ENCODE measurements at places on chromosomes 6 and 20. TPM values are rescaled to one million over a fixed set of nuclear protein-coding genes. Genes with fewer than 3 reads are reported as not detected.

Gene PEX7
- 11.8 TPM for total RNA-seq

DNA sequence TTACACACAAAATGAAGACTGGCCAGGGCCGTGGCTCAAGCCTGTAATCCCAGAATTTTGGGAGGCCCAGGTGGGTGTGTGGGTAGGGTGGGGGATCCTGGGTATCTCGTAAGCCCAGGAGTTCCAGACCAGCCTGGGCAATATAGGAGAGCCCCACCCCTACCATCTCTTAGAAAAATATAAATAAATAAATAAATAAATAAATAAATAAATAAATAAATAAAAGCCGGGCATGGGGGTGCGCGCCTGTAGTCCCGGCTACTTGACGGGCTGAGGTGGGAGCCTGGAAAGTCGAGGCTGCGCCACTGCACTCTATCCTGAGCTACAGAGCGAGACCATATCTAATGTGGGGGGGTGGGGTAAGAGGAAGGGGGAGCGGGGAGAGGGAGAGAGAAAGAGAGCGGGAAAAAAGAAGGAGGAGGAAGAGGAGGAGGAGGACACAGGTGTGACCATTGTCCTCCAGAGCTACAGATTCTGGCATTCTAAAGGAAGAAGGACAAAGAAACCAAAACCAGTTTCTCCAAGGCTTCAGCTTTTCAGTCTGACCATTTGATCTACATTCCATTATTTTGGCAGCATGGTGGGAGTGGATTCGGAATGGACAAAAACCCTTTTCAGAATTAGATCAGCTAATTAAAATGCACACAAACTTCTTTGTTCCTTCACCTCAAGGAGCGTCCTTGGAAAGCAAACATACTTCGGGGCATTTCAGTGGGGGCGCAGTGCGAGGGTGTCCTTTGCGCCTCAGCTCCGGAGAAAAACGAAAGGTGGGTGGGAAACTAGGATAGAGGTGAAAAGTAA, 577 bp upstream of the C6orf141 start:
- H3K27ac ChIP-seq, result peak overlapping the region; percentile 84
- peaks cover 16% of the 10 kb centered on the region for H3K36me3 ChIP-seq
- peak overlapping the region; percentile 76 for H3K4me3 ChIP-seq
- no peak for DNase-seq

GRCh38 chr6:168583821-168584220, 142.8 kb downstream of the SMOC2 start:
- peaks cover 11% of the 10 kb centered on the region for H3K4me1 ChIP-seq
- no peak overlapping the region for H3K27ac ChIP-seq
- no peak overlapping the region for H3K4me3 ChIP-seq
- no peaks in the 10 kb centered on the region for H3K36me3 ChIP-seq

GRCh38 chr6:25456249-25457040, 177.3 kb downstream of the CARMIL1 start:
- H3K27ac ChIP-seq, result no peak overlapping the region
- H3K36me3 ChIP-seq, result no peaks in the 10 kb centered on the region
- DNase-seq, result no peak
- peaks cover 17% of the 10 kb centered on the region for H3K4me1 ChIP-seq

- H3K4me1 ChIP-seq, result peaks cover 19% of the 10 kb centered on the region
- no peak overlapping the region for H3K27ac ChIP-seq
- H3K4me3 ChIP-seq, result no peak overlapping the region
- H3K36me3 ChIP-seq, result no peaks in the 10 kb centered on the region
- H3K27me3 ChIP-seq, result peaks cover 11% of the 10 kb centered on the region
- DNase-seq, result no peak
These were observed 94.7 kb downstream of the CLIC5 start for GRCh38 chr6:45920819-45921511.

GRCh38 chr20:50632701-50633100, 58.6 kb downstream of the RIPOR3 start:
- peaks cover 41% of the 10 kb centered on the region for H3K4me1 ChIP-seq
- DNase-seq, result no peak
- H3K4me3 ChIP-seq, result no peak overlapping the region
- H3K27me3 ChIP-seq, result no peaks in the 10 kb centered on the region
- H3K36me3 ChIP-seq, result no peaks in the 10 kb centered on the region

- no peaks in the 10 kb centered on the region for H3K27me3 ChIP-seq
- no peak overlapping the region for H3K4me3 ChIP-seq
- no peaks in the 10 kb centered on the region for H3K36me3 ChIP-seq
These were observed 155.2 kb upstream of the RSPO3 start for GRCh38 chr6:126963077-126963809.

Data from WTC11 (cell line).